ENCODE measurements at places on chromosomes 5 and 9. TPM values are rescaled to one million over a fixed set of nuclear protein-coding genes. Genes with fewer than 3 reads are reported as not detected.

DNA sequence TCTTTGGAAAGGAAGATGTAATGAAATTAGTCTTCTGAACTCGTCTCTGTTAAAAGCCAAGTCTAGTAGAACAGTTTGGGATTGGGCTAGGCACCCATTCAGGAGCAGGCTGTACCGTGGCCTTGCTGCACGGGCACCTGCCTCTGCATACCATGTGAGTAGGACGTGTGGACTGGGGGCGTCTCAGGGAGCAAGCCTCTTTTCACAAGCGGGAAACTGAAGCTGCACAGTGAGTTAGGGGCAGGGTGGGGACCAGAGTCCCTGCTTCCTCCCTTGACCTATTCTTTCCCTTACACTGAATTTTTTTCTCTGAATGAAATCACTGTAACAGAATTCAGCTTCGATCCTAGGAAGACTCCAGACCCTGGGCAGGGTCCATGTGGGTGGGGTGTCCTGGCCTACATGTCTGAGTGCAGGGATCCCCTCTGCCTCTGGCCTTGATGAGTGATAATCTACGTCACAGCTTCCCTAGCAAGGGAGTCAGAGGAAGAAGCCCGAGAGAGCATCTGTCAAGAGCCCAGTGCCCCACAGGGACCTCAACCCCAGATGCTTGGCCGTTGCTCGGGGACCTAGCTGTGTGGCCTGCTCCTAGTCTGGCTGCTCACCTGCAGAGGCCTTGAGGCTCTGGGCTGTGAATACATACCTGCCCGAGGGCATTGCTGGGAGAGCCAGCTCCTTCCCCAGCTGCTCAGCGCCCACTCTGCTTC, 15.1 kb downstream of the PHF2 start:
- H3K27ac ChIP-seq = no peak overlapping the region
- peaks cover 3% of the 10 kb centered on the region for H3K4me1 ChIP-seq

DNA sequence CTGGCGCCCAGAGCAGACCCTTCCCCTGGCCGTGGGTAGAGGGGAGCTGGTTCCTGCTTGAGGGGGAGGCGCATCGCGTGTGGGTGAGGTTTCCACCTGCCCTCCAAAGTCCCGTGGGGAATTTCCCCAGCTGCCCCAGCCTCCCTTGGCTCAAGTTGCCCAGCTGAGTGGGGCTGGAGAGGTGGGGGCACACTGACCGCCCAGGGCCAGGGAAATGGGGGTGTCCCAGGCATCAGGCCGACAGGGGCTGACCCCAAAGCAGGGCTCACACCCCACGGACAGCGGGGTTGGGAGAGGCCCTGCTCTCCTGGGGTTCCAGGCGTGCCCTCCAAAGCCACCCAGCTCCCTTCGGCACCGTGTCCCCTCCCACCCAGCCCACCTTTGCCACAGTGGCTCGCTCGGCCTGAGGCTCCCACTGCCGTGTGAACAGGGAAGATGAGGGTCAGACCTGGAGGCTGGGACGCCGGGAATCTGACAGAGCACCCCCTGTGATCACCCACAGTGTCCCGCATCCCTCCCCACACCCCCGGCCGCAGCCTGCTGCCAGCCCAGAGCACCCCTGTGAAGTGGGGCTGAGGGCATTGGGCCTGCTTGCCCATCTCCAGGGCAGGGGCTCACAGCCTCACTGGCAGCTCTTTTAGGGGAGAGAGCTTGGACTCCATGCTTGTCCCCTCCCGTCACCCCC, 933 bp upstream of the EGFL7 start:
- no peak overlapping the region for H3K4me3 ChIP-seq
- no peak overlapping the region for H3K27ac ChIP-seq
- 0 out of 2 replicates have a peak, but pooled peaks cover 3% of the 10 kb centered on the region for H3K4me1 ChIP-seq
- H3K36me3 ChIP-seq = no peaks in the 10 kb centered on the region
- DNase-seq = no peak

- no peaks in the 10 kb centered on the region for H3K27me3 ChIP-seq
- no peaks in the 10 kb centered on the region for H3K36me3 ChIP-seq
- no peak overlapping the region for H3K27ac ChIP-seq
- DNase-seq = no peak
- H3K4me1 ChIP-seq = no peaks in the 10 kb centered on the region
These were observed 28.9 kb downstream of the SH3PXD2B start for GRCh38 chr5:172425402-172425801.

- no peak overlapping the region for H3K27ac ChIP-seq
- H3K4me3 ChIP-seq = no peak overlapping the region
- DNase-seq = no peak
- H3K27me3 ChIP-seq = no peaks in the 10 kb centered on the region
- peaks cover 5% of the 10 kb centered on the region for H3K4me1 ChIP-seq
These were observed 64.7 kb upstream of the CHD1 start for GRCh38 chr5:98993512-98993911.

Gene C5orf52
- total RNA-seq = not detected

GRCh38 chr9:69056191-69056815, 20.8 kb downstream of the FXN start:
- H3K4me1 ChIP-seq = no peaks in the 10 kb centered on the region
- no peak overlapping the region for H3K27ac ChIP-seq
- no peak overlapping the region for H3K4me3 ChIP-seq
- no peak for DNase-seq
- H3K27me3 ChIP-seq = no peaks in the 10 kb centered on the region
